Inflammatory macrophage treated with lipopolysaccharide for 4 hours (primary cell): ENCODE measurements at places on chromosomes 11 and 22.

DNA sequence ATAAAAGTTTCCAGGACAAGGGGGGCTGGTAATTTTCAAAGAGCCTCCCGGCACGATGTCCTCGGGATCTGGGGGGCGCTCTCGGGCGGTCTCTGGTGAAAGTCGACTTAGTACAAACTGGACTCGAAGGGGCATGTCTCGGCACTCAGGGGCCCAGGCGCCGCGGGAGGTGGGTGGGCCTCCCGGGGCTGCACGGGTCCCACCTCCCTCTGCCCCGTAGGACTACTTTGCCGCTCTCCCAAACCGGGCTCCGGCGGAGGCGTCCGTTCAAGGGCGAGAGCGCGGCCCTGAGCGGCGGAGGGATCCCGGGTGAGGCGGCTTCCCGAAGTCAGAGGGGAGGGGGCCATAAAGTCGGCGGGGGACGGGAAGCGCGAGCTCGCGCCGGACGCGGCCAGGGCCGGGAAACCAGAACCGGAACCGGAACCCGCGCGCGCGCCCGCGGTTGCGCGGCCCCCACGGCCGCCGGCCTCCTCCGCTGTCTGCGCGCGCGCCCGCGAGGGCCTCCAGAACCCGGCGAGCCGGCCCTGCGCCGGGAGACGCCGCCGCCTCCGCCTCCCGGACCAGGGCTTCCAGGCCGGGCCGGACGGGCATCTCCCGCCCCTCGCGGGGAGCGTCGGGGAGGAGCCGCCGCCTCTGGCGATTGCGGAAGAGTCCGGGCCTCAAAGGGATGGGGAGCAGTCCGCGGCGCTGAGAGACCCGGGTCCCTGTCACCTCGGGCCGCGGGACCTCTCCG is at the start of gene ARHGEF12:
Gene ARHGEF12 (plus strand): TSS at position 506 of the 733 bp plus-strand sequence. CDS start 831 bp downstream, outside the sequence.
- DNase-seq: peak; percentile 76

GRCh38 chr11:2434506-2435255 is 9.6 kb downstream of the TRPM5 start:
- DNase-seq: no peak

DNA sequence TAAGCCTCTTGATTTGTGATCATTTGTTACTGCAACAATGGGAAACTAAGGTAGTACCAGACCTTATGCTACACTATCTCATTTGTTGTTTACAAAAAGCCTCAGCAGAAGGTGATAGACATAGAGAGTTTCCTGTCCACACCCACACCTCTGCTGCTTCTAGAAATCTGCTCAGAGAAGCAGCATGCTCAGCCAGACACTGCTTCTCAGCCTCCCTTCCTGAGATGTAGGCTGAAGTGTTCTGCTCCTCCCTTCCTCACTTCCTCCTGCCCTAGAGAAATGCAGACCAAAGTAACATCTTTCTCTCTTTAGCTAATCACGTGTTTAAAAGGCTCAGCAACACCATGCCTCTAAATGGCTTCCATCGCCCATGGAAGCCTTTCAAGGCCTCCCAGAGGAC is 88.4 kb downstream of the SLC1A2 start:
- DNase-seq: peak; percentile 62

DNA sequence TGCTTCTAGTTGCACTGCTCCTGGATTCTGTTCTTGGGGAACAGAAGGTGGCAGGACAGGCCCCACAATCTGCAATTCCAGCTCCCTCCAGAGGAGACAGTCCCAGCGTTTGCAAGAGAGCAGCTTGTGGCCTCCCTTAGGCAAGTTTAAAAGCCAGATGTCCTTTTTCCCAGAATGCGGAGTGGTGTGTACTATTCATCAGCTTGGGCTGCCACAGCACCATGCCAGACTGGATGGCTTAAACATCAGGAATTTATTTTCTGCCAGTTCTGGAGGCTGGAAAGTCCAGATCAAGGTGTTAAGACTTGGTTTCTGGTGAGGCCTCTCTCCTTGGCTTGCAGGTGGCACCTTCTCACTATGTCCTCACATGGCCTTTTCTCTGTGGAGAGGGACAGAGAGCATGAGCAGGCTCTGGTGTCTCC is 11.7 kb downstream of the MIAT start:
- DNase-seq: peak; percentile 52

- no peak for DNase-seq
Observed at GRCh38 chr11:61881397-61881796, 9.9 kb downstream of the FADS3 start.

- no peak for DNase-seq
Observed at GRCh38 chr11:79444923-79445322, 4.1 kb upstream of the TENM4 start.

DNA sequence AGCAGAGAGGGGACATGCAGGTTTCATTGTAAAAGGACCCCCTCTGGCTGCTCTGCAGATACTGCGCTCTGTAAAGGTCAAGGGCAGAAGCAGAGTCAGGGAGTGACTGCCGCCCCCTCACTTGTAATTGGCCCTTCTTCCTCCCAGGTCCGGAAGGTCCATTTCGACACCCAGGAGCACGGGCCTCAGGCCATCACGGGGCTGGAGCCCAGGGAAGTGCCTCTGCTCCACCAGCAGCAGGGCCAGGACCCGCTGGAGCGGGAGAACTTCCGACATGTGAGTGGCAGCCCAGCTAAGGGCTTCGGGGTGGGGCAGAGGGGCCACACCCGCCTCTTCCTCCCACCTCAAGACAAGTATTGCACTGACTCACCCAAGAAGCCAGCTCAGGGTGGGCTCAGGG is 24.0 kb upstream of the LRRC10B start:
- peak; percentile 22 for DNase-seq

GRCh38 chr11:112519751-112520150 is 259.1 kb upstream of the PLET1 start:
- no peak for DNase-seq

DNA sequence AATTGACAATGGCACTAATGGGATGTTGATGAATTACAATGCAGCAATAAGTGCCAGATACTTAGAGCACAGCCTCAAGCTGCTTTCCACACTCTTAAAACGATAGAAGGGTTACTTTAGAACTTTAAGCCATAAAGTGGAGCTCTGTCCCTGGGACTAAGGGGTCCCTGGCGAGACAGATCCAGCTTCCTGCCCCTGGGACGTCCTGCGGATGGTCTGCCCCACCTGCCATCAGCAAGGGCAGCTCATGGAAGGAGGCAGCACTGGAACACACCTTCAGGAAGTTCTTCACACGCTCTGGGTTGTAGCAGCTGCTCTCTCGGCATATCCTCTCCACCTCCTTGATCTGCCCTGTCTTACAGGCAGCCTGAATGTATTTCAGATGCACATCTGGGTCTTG is 45.1 kb upstream of the SLC25A1 start:
- no peak for DNase-seq

- DNase-seq: no peak
Observed at GRCh38 chr11:3853545-3853842, 2.0 kb upstream of the STIM1 start.

DNA sequence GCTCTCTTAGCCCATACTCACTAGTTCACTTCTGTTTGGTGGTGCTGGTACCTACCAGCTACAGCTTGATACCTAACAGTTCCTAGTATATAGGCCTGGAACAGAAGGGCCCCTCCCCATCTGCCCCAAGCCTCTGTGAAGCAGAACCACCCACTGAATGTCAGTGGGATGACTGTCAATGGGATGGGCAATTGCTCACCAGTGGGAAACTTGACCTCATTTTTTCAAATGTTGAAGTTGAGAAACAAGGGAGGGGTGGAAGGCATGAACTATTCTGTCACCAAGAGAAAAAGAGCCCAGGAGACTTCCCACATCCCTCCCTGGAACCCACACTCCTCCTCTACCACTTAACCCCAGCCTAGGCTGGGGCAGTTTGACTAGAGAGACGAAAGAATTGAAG is at the start of gene NLRP10:
Gene NLRP10 (minus strand): TSS at position 62 of the 400 bp plus-strand sequence. CDS start 1,952 bp downstream, outside the sequence.
- DNase-seq: no peak

GRCh38 chr22:50260801-50261614 is 475 bp downstream of the MAPK12 start:
- DNase-seq: peak; percentile 24

GRCh38 chr11:34044664-34045485 is 6.7 kb upstream of the CAPRIN1 start:
- peak; percentile 91 for DNase-seq

GRCh38 chr22:50083462-50084079 is 1.7 kb downstream of the MLC1 start:
- DNase-seq: no peak

GRCh38 chr11:72204886-72205285 is 11.7 kb upstream of the FOLR2 start:
- DNase-seq: peak; percentile 65

DNA sequence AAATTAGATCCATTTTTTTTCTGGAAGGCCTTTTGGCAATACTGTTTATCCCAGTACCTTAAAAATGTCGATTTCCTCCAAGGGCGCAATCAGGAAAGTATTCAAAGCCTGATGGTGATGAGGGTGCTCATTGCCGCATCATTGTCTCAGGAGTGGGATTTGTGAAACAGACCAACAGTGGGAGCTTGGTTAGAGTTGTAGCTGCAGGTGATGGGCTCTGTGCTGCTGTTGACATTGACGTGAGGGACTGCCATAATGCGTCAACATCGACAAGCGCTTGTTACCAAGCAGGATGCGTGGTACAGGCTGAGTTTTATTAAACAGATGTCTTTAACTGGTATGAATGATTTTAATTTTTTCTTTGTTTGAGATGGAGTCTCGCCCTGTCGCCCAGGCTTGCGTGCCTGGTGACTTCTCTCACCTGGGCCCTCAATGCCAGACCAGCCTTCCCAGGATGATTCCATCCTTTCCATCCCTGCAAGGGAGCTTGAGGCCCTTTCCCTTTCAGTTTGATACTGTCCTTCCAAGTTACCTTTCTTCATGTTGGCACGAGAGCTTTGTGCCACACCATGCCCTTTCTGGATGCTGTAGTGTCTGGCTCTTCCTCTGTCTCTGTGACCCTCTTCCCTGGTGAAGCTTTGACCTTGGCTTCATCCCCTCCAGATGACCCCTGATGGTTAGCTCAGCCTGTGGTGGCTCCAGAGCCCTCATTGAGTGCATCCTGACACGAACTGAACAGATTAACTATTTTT is 10.6 kb downstream of the MED15 start:
- DNase-seq: no peak

- DNase-seq: peak; percentile 95
Observed at GRCh38 chr11:2268729-2269600, 1.4 kb downstream of the ASCL2 start.
